Suppressor macrophage treated with lipopolysaccharide for 4 hours (primary cell): ENCODE measurements at places on chromosomes 11 and 22.

DNA sequence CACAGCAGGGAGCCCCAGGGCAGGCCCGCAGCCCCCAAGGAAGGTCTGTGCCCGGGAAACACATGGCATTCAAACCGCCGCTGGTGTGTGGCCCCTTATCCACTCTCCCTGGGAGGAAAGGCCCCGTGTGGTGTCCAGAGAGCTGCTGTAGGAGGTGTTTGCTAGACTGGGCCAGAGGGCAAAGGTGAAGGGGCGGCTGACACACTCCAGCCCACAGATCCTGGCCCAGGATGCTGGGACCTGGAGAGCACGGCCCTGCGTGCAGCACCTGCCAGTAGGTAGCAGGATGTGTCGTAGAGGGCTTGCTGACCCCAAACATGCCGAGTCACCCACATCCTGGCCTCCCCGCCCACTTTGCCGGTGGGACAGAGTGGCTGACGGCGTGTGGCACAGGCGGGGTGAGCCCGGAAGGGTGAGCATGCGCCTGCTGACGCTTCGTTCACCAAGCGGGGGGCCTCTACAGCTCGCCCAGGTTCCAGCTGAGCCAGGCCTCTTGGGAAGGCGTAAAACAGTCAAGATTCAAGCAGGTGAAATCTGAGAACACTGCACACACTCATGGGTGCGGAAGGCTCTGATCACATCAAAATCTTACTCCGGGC is 11.0 kb downstream of the OSBPL5 start:
- DNase-seq: peak; percentile 27

- DNase-seq: peak; percentile 4
Measured at GRCh38 chr11:112249871-112250610, 10.6 kb downstream of the PLET1 start.

GRCh38 chr11:74388678-74389327 is 9.4 kb downstream of the PGM2L1 start:
- DNase-seq: peak; percentile 78

DNA sequence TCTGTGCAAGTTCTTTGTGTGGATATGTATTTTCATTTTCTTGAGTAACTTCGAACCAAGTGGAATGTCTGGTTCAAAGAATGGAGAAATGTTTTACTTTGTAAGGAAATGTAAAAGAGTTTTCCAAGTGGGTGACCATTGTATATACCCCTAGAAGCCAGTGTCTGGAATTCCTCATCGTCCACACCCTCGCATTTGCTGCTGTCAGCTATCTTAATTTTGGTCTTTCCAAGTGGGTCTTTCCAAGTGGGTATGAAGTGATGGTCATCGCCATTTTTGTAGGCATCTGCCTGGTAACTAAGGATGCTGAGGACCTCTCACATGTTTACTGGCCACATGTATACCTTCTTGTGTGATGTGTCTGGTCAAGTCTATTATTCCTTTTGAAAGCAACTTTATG is 547.5 kb downstream of the TBC1D22A start:
- no peak for DNase-seq

- DNase-seq: peak; percentile 86
Measured at GRCh38 chr11:1863352-1864216, 10.7 kb downstream of the LSP1 start.

DNA sequence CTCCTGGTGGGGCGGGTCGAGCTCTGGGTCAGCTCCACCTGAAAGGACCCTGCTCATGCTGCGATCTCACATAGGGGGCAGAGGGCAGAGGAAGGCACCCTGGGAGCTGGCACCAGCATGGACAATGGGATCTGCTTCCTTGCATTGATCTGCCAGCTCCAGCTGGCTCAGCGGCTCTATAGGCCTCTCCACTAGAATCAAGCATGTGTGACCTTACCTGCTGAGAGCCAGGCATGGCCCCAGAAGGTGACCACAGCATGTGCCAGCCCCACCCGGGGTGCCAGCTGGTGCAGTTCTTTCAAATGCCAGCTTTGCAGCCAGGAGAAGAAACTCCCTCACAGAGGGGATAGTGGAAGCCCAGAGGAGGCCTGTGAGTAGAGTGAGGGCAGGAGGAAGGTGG is 22.0 kb upstream of the KLHL35 start:
- no peak for DNase-seq

DNA sequence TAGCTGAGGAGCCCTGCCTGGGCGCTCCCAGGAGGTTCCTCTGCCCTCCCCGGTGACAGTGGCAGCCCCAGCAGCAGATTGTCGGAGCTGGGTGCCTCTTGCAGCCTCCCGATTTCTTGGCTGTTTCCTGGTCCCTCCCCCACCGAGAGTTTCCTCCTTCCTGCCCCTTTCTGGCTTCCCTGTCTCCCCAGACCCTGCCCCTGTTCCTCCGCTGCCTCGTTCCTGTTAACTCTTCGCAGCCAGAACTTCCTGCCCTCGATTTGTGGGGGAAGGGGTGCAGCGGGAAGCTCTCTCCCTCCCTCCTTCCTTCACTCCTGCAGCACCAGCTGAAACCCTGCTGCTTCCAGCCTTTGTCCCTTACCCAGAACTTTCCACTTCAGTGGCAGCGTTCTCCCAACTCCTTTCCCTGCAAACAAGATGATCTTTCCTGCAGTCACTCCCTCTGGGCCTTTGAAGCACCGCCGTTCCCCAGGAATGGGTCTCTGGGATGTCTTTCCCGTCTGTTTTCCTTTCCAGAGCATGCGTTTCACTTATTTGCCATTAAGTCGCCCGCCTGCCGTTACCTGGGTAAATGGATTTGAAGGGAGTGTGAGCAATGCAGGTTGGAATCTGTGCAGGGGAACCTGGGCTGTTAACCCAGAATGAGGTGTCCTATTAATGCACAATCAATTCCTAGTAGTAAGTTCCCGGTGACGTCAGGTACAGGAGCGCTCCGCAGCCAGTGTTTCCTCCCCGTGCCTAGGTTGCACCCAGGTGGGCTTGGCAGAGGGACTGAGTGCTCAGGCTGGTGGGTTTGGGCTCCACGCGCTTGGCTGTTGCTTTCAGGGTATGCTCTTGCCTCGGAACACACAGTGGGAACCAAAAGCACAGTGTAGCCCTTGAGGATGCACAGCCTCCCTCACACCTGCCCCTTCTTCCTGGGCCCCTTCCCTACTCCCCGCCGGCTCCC is 4.3 kb downstream of the GRK2 start:
- DNase-seq: peak; percentile 51

DNA sequence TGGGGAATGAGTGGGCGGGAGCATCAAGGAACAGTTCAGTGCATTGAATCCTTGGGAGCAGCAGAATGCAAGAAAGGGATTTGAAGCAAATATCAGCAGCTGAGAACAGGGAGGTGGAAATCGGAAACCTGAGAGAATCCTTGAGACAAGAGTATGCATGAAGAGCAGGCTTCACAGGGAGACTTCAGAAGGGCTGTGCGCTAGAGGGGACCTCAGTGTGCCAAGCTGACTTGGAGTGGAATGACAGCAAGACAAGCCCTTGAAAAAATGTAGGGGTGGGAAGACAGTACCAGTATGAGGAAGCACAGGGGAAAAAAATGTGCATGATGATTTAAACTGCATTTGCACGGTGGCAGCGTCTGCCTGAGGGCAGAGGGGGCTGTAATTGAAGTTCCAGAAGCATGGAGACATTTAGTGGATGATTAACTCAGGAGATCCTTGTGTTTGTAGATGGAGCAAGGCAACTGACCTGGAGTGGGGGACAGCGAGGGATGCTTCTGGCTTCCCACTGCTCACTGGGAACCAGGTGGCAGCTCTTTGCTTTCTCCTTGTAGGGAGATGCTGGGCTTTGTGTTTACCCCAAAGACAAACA is 204.9 kb upstream of the PLET1 start:
- no peak for DNase-seq

GRCh38 chr11:131025421-131026125 is 109.3 kb upstream of the SNX19 start:
- no peak for DNase-seq

- DNase-seq: no peak
Measured at GRCh38 chr11:70535191-70535971, 137.1 kb downstream of the CTTN start.

GRCh38 chr11:61542705-61543104 is 34.2 kb downstream of the LRRC10B start:
- no peak for DNase-seq

DNA sequence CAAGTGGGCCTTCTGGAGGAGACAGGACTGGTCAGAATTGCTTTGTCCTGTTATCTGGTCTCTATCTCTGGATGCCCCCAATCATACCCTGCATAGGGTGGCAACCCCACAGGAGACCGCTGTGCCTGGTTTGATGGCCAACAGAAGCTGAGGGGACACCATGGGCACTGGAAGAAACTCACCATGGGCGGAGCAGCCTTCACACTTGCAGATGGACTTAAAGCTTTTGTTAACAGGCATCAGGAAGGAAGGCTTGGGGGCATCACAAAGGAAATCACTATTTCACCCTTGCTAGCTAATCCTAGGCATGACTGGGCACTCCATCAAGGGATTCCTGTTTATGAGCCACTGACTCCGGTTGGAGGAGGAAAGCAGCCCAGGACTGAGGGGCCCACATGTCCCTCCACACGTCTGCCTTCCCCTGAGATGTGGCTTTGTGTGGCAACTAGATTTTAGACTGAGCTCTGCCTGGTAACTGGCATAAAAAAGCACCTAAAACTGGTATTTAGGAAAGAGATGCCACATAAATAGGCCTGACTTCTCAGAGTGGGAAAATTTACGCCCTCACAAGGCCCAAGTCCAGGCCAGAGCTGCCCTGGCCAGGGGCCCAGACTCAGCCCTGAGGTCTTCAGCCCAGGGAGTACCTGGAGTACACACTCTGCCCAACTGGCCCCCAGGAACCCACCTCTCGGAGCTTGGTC is 57.0 kb upstream of the LYVE1 start:
- DNase-seq: no peak

DNA sequence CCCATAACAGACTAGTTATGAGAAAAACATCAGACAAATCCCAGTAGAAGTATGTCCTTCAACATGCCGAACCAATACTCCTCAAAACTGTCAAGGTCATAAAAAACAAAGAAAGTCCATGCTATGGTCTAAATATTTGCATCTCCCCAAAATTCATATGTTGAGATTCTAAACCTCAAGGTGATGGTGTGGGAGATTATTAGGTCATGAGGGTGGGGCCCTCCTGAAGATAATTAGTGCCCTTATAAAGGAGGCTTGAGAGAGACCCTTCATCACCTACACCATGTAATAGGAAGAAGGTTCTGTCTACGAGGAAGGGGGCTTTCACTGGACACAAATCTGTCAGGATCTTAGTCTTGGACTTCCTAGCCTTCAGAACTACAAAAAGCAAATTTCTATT is 118.6 kb upstream of the GUCY1A2 start:
- no peak for DNase-seq

DNA sequence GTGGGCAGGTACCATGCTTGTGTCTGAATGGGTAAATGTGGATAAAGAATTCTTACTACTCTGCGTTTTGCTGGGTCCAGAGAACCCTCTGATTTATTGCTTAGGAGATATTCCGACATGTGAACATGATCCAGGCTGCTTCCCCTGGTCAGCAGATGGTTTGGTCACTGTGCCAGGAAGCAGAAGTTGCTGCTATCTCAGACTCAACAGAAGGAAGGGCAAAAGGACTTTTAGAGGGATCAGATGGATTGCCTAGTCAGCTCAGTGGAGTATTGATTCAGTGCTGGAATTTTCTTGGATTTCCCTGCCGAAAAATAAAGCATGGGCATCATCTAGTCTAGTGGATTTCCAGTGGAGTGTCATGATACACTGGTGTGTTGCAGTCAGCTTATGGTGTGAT is 440.1 kb downstream of the NTM start:
- no peak for DNase-seq

DNA sequence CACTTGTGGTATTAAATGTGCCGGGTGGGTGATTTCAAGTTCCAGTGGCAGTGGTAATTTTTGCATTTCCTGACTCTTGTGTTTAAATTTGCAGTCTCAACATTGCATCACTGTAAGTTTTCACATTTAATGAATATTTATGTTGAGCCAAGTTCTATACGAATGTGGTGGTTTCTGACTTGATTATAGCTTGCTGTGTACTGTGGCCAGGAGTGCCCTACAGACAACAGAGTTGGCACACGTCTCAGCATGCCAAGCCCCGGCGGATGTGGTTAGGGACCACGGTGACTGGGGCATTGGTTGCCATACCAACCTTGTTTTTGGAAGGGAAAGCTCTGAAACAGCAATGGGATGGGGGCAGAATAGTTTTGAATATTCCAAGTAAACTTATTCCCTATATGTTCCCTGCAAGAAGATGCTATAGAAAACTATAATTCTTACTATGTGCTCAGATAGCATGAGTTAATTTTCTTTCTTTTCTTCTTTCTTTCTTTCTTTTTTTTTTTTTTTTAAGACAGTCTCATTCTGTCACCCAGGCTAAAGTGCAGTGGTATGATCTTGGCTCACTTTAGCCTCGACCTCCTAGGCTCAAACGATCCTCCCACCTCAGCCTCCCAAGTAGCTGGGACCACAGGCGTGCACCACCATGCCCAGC is 16.0 kb downstream of the ZNRF3 start:
- DNase-seq: no peak

DNA sequence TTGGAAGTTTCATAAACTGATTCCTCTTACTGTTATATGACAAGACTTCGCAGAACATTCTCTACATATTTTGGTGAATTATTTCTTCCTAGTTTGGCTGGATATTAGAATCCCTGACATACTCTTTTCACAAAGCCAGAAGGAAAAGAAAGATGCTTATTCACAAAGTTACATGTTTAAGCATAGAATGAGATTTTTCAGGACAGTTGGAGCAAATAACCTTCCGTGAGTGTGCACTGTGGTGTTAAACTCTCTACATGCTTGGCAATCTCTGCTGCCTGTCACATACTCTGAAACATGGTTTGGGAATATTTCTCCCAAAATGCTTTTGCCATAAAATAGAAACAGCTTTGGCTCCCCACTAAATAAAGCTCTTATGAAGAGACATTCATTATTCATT is 230.0 kb upstream of the MTNR1B start:
- no peak for DNase-seq

GRCh38 chr11:113562981-113563461 is 87.8 kb upstream of the DRD2 start:
- DNase-seq: no peak

DNA sequence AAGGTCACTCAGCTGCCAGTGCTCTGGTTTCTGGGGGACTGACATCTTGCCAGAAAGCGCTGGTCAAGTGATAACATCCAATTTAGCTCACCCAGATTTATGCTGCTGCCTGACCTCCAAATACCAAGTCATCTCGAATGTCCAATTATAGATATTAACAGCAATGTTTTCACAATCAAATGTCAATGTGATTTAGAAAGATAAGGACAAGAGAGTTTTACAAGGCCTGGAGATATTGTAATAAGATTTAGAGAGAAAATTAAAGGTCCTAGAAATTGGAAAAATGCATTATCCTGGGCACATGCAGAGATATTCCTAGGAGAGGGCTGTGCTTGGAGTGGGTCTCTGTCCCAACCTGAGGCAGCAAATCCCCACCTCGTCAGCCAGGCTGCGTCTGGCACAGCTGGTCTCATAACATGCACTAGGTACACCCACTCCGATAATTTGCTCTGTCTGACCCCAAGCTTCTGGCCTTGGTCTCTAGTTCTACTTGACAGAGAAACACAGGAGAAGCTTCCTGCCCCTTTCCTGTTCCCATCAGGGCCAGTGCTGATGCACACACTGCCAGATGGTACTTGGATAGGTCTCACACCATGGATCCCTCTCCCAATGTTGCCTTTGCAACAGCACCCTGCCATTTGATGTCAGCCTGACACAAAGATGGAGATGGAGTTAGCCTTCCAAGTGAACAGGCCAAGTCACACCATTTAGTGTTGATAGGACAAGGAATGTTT is 28.6 kb downstream of the USH1C start:
- DNase-seq: no peak

GRCh38 chr22:42229455-42230149 is 40.9 kb downstream of the TCF20 start:
- DNase-seq: no peak
